ENCODE measurements at places on chromosomes 7 and 10.

DNA sequence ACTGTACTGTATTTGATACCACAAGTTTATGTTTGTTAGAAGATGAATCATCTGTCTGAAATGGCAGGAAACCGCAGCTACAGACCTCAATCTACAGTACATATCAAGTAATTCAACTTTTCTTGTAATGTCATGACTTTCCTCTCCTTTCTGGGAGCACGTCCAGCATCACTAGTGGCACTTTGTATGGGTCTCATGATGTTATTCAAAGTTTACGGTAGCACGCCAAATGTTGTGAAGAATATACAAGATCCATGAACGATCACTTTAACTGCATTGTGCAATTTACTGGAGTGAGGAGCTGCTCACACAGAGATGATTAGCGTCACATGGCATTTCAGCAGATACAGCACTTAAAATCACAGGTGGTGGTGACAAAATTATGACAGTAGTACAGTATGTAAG, 257.8 kb upstream of the GNAI1 start:
- no peak for DNase-seq

- no peak for DNase-seq
Observed at GRCh38 chr10:125633517-125633999, 49.4 kb downstream of the TEX36 start.

GRCh38 chr10:113004069-113004618, 54.1 kb downstream of the TCF7L2 start:
- no peak for DNase-seq

GRCh38 chr10:104582602-104582951, 58.5 kb upstream of the SORCS3 start:
- no peak for DNase-seq

- no peak for DNase-seq
Observed at GRCh38 chr7:30068117-30068516, 39.9 kb downstream of the PLEKHA8 start.

- peak; percentile 88 for DNase-seq
Observed at GRCh38 chr10:110007701-110008517, at the start of gene ADD3. Gene ADD3 (plus strand): TSS chr10:110007984. CDS start chr10:110100654, 92,670 bp downstream.

DNA sequence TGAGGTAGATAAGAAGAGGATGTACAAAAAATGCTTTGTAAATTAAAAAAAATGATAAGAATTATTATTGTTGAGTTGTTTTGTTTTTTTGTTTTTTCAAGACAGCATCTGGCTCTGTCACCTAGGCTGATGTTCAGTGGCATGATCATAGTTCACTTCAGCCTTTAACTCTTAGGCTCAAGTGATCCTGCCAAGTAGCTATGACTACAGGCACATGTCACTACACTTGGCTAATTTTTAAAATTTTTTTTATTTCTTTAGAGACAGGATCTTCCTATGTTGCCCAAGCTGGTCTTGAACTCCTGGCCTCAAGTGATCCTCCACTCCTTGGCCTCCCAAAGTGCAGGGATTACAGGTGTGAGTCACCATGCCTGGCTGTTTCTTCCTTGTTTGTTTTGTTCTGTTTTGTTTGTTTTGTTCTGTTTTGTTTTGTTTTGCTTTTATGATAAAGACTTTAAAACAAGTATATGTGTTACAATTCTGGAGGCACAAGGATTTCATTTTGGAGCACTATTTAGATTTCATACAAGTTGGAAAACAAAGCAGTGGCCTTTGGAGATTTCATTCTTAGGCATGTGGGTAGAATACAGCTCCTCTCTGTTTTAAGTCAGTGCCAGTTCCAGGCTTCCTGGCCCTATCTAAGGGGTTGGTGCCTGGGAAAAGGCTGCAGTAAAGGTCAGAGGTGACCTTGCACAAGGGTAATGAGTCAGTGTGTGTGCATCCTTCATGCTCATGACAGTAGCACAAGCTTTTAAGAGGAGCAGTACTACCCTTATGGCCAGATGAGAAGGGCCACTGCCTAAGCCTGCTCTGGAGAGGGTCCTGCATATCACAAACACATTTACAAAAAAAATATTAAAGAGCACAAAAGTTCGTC, 17.9 kb downstream of the FGFBP3 start:
- DNase-seq, result no peak

All from CD4-positive, alpha-beta T cell treated with Interleukin-2 at 100 ng/mL for 4 hours (primary cell).